ENCODE measurements at places on chromosomes 11 and 22.
A peak's percentile ranks its signal among the peaks of the same experiment; 100 is the strongest.

DNA sequence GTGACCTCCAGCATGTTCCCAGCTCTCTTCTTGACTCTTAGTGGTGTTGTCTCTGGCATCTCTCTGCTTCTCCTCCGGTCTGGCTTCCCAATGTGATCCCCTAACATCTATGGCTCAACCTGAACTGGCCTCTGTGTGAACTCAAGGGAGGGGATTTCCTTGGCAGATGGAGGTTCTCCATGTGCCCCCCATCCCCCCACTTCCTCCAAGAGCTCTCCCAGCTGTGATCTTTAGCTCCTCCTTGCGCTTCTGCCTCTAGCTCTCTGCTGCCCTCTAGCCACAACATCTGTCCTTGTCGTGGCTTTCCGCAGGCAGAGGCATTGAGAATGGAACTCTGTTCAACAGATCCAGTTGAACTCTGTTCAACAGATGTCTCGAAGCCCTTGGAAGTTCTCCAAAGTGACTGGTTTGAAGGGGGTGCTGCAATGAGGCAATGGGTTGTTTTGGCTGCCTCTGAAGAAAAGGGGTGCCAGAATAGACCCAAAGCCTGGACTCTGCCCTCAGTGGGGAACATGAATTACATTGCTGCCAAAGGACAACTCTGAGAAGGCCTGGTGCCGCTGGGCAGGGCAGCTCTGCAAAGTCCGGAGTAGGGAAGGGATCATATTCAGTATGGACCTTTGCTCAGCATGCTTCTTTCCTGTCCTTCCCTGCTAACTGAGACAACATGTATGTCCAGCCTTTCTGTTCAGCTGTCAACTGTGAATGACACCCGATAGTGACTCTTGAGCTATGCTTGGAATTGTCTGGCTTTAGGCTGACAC lies 61.9 kb downstream of the ADM start:
- DNase-seq, result peak; percentile 99

DNA sequence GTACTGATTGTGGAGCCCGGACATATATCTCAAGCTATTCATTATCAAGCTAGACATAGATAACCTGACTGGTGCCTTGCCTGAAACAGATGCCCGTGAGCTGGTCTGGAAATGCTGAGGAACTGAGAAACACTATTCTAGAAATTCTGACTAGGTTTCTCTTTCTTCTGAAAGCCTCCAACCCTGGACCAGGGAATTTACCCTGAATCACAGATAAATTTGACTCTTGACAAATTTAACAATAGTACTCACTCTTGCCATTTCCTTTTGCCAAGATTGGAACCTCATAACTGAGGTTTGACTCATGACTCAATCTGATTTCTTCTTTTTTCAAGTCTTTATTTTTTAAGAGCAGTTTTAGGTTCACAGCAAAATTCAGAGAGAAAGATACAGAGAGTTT lies 189.6 kb upstream of the SYN3 start:
- no peak for DNase-seq

GRCh38 chr11:71551711-71552110 lies 3.5 kb downstream of the KRTAP5-9 start:
- DNase-seq, result peak; percentile 9

GRCh38 chr22:23251445-23252093 lies 71.3 kb downstream of the BCR start:
- peak; percentile 28 for DNase-seq

GRCh38 chr11:57359896-57360690 lies 20.9 kb downstream of the PRG3 start:
- DNase-seq, result no peak

- DNase-seq, result no peak
Observed at GRCh38 chr22:17891481-17892167, 117.4 kb upstream of the BID start.

- DNase-seq, result no peak
Observed at GRCh38 chr11:2721210-2721916, 21.6 kb upstream of the KCNQ1OT1 start.

- no peak for DNase-seq
Observed at GRCh38 chr11:8694137-8694536, 11.5 kb downstream of the RPL27A start.
